Occipital lobe (tissue), 3 donors: ENCODE measurements at places on chromosomes 7 and 10.

DNA sequence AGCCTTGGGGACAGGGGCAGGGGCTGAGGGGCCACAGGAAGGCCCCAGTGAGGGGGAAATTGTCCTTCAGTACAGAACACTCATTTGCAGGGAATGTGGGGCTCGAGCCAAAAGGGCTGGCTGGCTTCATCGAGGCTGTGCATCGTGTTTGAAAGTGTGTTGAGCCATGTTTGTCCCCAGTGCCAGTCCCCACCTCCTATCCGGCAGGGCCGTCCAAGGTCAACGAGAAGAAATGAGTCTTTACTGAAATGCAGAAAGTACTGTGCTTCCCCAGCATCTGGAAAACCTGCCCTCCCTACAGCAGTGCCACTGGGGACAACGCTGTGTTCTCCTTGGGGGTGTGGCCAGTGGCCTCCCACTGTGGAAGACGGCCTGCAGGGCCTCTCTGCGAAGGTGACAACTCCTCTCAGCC, 214.1 kb downstream of the KLF6 start:
- DNase-seq = no peak

DNA sequence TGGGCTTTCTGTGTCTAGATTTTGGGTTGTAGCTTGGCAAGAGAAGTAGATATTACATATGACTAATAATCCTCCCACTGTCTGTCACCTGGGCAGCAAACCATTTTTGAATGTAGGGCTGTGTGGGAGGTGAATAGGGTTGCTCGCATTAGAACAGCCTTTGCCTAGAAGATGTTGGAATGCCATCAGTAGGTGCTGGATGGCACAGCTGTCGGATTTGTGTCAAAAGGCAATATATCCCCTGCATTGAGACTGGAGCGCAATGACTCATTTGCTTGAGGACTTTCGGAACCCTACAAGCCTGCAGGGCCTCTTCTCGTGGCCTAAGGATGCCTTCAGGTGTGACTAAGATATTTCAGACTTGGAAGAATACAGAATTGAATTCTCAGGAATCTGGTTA, 323.8 kb downstream of the GPR158 start:
- DNase-seq = no peak

DNA sequence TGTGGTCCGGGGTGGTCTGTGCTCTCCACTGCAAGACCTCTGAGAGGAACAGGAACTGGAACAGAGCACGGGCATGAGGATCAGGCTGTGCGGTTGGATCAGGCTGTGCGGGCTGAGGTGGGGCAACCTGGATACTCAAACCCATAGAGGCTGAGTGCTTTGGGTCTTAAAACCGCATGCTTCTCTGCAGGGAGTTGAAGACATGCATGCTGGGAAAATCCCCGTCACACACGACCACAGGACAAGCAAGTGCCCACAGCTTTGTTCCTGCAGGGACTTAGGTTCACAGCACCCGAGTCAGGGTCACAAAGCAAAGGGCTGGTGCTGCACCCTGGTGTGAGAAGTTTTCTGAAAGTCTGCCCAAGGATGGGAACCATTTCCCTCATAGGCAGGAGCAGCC, 221.2 kb downstream of the ZMYND11 start:
- no peak for DNase-seq

DNA sequence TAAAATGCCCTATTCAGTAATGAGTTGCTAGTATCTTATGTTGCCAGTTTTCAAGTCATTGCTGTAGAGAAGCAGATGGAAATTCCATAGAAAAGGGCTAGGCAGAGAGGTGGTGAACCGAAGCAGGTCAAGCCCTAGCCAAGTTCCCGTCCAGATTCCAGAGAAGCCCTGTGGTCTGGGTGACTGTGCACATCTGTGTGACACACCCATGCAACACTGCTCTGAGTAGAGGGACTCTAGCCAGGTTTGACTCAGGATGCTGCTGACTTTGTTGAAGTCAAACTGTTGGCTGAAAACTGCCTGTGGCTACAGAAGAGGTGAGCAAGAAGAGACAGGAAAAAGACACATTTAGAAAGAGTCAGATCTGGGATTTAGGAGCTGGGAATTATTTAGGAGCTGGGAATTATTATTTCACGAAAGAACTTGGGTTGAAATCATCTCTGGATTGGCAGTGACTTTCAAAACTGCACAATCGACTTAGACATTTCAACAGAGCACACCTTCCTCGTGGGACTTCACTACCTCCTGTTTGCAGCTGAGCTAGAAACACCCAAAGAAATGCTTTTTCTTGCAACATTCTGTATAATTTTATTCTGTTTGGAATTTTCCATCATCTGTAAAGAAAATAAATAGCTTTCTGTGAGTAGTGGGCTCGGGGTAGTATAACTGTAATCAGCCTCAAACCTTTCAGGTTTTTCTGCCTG, 149.1 kb upstream of the PRKCQ start:
- DNase-seq = no peak

GRCh38 chr7:15703732-15704131, 17.2 kb upstream of the MEOX2 start:
- no peak for DNase-seq

- no peak for DNase-seq
These were observed 47.5 kb downstream of the FAM53B start for GRCh38 chr10:124696446-124697392.
